ENCODE measurements at places on chromosomes 6 and 20. TPM values are rescaled to one million over a fixed set of nuclear protein-coding genes. Genes with fewer than 3 reads are reported as not detected.

DNA sequence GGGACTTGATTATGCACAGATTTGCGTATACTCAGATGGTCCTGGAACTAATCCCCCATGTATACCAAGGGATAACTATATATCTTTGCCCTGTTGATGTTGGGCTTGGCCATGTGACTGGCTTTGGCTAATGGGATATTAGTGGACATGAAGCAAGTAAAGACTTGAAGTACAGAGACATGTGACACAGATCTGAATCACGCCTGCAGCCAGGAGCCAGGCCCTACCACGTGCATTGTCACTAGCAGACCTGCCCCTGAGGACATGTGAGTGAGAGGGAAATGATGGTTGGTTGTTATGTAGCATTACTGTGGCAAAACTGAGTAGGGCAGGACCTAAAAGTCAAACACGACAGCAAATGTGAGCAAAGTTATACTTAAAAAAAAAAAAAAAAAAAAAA is 155.7 kb downstream of the AKAP7 start:
- DNase-seq: no peak
- no peaks in the 10 kb centered on the region for H3K27me3 ChIP-seq
- H3K27ac ChIP-seq: no peak overlapping the region
- H3K4me3 ChIP-seq: no peak overlapping the region
- peaks cover 11% of the 10 kb centered on the region for H3K4me1 ChIP-seq
- no peaks in the 10 kb centered on the region for H3K36me3 ChIP-seq

GRCh38 chr6:148878683-148879082 is 131.9 kb downstream of the UST start:
- H3K4me1 ChIP-seq: no peaks in the 10 kb centered on the region
- no peak overlapping the region for H3K4me3 ChIP-seq

DNA sequence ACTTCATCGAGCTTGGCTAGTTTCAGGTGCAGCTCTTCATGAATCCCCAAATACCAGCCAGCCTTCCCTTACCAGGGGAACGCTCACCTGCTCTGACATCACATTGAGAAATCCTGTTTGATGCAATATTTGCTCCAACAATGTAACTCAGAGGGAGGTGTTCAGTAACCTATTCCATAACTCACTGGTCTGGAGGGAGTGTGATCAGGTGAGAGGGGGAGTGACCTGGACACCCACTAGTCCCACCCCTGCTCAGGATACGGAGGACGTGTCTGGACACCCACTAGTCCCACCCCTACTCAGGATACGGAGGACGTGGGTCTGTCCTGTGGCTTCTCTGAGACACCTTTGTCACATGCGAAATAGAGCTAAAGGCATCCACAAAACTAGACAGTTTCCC is 70.3 kb downstream of the HUS1B start:
- peaks cover 20% of the 10 kb centered on the region for H3K36me3 ChIP-seq
- H3K27me3 ChIP-seq: no peaks in the 10 kb centered on the region
- H3K27ac ChIP-seq: no peak overlapping the region
- H3K4me3 ChIP-seq: no peak overlapping the region

Gene FNDC1
- total RNA-seq: not detected

Gene PTGIS
- total RNA-seq: 0.62 TPM

Gene PI16
- 15.1 TPM for total RNA-seq

Gene PDSS2
- total RNA-seq: 13.9 TPM

Gene TGM3
- not detected for total RNA-seq
